Right cardiac atrium (tissue), 5 donors: ENCODE measurements at places on chromosomes 11 and 22. TPM values are rescaled to one million over a fixed set of nuclear protein-coding genes. Genes with fewer than 3 reads are reported as not detected.

AIFM3 gene
- total RNA-seq, result 2.1 TPM

GRCh38 chr22:27317971-27318428 lies 483.6 kb downstream of the MN1 start:
- no peak for DNase-seq

DNA sequence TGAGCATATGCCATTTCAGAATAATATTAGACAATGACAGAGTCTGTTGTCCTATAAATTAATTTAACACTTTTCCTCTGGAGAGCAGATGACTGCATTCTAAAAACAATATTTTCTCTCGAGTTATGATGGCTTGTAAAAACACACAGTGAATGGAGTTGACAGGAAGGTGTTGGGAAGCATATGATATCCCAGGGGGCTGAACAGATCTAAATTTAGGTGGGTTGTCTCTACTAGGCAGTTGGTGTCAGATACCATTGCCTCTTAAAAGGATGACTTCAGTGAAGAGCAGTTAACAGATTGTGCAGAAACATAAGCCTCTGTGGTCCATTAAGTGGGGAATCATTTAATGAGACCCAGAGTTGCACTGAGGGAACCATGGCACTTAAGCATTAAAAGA lies 30.7 kb downstream of the SVIP start:
- DNase-seq, result no peak

DNA sequence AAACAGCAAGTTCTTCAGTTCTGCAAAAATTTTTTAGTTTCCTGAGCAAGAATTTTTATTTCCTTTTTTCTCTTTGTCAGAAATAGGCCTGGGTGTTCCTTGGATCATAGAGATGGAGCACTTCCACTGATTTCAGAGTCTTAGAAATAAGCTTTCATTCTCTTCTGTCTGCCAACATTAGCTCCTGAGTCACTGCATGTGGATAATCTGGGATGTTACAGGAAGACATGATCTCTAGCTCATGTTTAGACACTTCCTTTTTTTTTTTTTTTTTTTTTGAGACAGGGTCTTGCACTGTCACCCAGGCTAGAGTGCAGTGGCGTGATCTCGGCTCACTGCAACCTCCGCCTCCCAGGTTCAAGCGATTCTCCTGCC lies 13.2 kb upstream of the TMEM218 start:
- DNase-seq, result no peak
